ENCODE measurements at places on chromosomes 3 and 15.

DNA sequence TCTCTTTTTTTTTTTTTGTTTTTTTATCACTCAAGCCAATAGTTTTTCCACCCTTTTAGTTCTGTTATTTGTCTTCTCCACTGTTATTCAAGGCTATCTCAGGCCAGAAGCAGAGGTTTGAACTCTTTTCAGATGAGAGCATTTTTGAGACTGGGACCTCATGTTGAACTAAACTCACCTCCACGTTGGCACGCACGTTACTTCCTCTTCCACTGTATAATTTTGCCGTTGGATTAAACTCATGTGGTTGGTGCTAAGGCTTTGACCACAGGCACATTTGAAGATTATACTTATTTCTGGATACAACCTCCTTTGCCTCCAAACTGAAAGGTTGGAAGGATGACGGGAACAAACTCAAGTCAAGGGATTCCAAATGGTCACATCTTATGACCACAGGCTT is 501.3 kb upstream of the TPRG1 start:
- DNase-seq: no peak

- DNase-seq: peak; percentile 60
Observed at GRCh38 chr3:55157731-55158130, 229.9 kb upstream of the LRTM1 start.

DNA sequence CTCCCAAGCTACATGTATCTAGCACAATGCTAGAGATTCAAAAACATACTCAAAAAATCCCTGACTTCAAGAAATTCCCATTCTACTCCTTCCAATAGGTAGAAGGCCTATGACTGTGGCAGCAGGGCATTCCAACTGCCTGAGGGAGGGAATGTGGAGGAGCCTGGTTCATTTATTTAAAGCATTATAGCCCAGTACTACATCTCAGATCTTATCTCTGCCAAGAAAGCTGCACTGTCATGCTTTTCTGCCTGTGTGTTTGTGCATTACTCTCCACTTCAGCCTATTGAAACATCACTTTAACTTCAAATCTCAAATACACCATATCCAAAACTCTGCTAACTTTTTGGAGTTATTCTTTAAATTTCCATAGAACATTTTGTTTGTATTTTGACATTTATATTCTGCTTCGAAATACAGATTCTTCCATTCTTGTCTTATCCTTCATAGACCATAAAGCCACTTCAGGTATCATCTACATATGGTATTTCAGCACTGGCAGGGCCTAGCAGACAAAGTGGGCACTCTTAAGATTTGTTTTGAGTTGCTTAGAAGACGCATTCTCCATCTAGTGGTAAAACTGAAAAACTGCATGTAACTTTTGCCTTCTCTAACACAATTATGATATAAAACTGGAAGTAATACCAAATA is 59.1 kb upstream of the NEDD4 start:
- DNase-seq: peak; percentile 52

GRCh38 chr3:10226293-10226692 is 22.0 kb upstream of the TATDN2 start:
- no peak for DNase-seq

DNA sequence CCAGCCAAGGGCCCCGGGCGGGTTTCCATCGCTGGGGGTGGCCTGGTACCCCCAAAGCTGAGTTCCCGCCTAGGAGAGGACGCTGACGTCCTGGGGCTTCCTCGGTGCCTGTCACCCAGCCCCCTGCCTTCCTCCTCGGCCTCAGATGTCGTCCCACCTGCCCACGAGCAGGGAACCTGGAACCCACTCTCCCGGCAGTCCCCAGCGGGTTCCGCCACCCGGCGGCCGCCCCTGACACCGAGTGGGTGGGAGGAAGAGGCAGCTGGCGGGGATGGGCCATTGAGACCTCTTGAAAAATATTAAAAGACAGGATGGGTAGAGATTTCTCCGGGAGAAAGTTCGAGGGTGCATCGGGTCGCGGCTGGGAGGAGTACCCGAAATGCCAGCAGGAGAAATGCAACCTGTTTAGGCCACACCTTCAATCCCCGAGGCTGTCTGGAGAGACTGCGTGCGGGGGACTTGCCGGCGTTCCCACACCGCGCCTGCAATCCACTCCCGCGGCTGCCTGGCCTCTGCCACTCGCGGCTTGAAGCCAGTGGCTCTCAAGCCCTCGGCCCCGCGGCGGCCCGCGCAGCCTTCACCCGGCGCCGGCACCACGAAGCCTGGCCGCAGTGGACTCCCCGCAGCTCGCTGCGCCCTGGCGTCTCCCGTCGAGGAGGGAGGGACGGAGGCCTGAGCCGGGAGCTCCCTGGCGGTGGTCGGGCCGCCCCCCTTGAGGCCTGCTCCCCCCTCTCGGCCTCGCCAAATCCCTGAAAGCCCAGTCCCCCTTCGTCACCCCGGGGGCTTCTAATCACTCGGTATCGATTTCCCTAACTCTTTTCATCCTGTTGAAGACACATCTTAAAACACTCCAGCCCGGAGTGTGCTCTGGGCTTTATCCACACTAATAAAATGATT is 8.6 kb upstream of the NR2F2 start:
- DNase-seq: peak; percentile 41

GRCh38 chr3:62708638-62709373 is 166.4 kb downstream of the CADPS start:
- DNase-seq: no peak

- DNase-seq: no peak
Observed at GRCh38 chr3:46931631-46932331, 44.8 kb downstream of the CCDC12 start.

DNA sequence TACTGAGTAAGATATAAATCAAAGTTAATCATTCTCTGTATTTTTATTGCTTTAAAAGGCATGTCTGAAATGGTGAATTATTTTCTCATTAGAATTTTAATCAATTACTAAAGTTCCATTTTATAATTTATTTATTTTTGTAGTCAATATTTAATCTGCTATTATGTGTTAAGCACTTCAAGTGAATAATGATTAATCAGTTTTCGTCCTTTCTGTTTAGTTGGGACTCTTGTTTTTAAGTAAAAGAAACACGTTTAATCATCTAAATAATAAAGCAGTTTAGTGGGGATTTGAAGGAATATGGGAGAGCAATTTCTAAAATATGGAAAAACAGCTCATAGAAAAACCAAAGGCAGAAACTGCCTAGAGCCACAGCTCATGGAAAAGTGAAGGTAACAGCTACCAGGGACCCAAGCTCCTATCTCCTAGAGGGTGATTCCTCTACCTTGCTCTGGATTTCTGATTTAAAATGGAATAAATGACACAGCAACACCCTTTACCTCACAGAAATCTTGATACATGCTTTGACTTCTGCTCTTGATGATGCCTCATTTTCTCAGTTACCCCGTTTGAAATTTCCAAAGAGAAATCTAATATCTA is 28.0 kb upstream of the SUCNR1 start:
- no peak for DNase-seq

- DNase-seq: no peak
Observed at GRCh38 chr3:12532182-12532581, 13.1 kb downstream of the MKRN2OS start.

DNA sequence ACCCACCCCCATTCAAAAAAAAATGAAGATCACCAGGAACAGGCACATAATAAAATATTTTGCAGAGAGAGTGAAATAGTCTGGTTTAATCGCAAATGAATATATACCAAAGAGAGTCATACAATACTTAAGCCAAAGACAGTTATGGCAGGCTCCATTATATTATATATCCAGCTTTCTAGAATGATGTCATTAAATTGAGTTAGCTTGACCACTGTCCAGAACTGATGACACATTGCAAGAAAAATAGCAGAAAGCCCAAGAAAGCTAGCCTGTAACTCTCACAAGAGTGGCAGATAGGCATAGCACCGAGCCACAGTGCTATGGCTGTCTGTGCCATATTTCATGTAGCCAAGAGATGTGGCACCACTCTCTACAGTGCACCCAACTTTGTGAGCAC is 231.9 kb upstream of the SEMA6D start:
- DNase-seq: no peak

DNA sequence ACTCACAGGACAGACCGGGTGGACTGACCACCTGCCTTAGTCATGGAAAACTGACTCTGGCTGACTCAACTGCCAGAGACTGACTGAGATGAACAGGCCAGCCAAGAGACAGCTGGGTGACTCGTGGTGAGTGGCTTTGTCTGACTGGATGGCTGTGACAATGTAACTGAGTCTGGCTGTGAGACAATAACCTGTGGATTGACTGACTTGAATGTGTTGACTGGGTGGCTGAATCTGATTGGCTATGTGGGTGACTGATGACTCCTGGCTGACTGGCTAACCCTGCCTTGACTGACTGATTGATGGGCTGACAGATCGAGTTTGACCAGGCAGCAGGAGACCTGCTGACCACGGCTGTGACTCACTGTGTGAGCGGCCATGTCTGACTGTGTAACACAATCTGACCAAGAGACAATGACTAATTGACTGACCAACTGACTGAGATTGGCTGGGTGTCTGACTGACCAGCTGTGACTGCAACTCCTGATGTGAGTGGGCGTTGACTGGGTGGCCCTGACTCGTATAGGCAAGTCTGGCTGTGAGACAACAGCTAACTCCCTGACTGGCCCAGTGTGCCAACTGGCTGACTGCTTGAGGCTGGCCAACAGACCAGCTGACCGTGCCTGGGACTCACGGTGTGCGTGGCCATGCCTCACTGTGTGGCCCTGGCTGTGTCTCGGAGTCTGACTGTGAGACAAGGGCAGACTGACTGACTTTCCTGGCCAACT is 509.1 kb downstream of the SHQ1 start:
- DNase-seq: peak; percentile 84

GRCh38 chr3:123076496-123077418 is 9.9 kb downstream of the PDIA5 start:
- peak; percentile 62 for DNase-seq

- DNase-seq: peak; percentile 13
Observed at GRCh38 chr3:145015253-145015652, 1043.6 kb downstream of the DIPK2A start.

DNA sequence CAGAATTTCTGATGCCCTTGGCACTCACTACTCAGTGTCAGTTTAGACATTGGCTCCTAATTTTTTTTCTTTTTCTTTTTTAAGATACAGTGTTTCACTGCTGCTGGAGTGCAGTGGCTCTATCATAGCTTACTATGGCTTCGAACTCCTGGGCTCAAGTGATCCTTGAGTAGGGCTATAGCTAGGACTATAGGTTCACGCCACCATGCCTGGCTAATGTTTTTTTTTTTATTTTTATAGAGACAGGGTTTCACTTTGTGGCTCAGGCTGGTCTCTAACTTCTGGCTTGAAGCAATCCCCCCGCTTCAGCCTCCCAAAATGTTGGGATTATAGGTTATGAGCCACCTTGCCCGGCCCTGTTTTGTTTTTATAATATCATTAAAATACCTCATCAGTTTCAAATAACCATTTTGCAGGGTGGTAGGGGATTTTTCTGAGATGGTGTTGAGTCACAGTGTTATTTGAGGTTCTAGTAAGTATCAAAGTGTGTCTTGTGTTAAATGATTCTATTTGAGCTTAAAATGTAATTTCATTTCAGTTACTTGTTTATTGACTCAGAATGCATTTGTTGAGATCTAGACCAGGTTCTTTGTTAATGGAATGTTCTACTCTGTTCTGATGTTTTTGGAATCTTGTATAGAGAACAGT is 7.0 kb downstream of the FNDC3B start:
- no peak for DNase-seq

- no peak for DNase-seq
Observed at GRCh38 chr3:183128709-183129108, 29.4 kb upstream of the MCCC1 start.

DNA sequence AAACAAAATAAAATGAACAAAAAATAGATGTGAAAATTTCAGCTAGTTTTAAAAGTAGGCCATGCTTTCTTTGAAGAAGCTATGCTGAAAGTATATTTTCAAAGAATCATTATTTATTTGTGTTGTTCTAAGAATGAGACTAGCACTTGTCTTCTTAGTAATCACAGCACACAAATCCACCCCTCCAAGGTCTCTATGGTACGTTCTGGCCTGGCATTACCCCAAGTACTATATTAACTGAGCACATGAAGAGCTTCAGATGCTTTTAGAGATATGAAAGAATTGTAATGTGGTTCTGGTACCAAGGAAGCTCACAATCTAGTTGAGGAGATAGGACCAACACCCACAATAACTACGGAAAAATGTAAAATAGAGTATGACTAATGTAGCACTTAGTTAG is 416.5 kb downstream of the PLCL2 start:
- DNase-seq: no peak

GRCh38 chr3:55180936-55181535 is 253.2 kb upstream of the LRTM1 start:
- DNase-seq: peak; percentile 55

GRCh38 chr3:174533286-174533685 is 325.8 kb upstream of the NAALADL2 start:
- DNase-seq: peak; percentile 70

- DNase-seq: no peak
Observed at GRCh38 chr3:19775765-19776164, 158.3 kb downstream of the EFHB start.

- no peak for DNase-seq
Observed at GRCh38 chr3:115667738-115668065, 44.4 kb downstream of the GAP43 start.

DNA sequence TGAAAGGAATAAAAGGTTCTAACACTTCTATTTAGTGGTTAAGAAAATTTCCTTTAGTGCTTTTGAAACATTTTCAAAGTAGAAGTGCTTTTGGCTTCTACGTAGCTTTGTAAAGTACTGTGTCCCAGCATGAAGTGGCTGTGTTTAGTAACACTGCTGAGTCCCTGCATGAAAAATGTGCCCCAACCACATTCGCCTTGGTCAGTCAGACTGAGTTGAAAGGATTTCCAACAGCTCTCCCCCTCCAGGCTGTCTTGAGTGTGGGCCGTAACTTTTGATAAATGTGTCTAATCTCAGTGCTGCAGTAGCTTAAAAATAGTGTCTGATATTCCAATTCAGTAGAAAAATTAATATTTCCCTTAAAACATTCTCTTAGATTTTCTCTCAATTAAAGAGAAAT is 115.0 kb downstream of the NR1D2 start:
- peak; percentile 80 for DNase-seq

GRCh38 chr3:115245899-115246298 is 98.8 kb upstream of the ZBTB20 start:
- peak; percentile 9 for DNase-seq

GRCh38 chr15:51846463-51847230 is 17.2 kb downstream of the TMOD3 start:
- peak; percentile 66 for DNase-seq

DNA sequence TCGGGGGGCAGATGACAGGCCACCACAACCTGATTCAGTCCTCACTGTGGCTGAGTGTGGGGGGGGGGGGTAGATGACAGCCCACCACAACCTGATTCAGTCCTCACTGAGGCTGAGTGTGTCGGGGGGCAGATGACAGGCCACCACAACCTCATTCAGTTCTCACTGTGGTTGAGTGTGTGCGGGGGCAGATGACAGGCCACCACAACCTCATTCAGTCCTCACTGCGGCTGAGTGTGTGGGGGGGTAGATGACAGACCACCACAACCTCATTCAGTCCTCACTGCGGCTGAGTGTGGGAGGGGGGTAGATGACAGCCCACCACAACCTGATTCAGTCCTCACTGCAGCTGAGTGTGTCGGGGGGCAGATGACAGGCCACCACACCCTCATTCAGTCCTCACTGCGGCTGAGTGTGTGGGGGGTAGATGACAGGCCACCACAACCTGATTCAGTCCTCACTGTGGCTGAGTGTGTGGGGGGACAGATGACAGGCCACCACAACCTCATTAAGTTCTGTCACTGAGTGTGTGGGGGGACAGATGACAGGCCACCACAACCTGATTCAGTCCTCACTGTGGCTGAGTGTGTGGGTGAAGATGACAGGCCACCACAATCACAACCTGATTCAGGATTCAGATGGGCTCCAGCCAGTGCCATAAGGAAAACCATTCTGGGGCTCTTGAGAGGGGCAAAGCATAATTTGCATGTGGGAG is 16.9 kb downstream of the ZNF717 start:
- no peak for DNase-seq

Data from astrocyte of the hippocampus (primary cell).